CMK (cell line): ENCODE measurements at places on chromosomes 7 and 10.

DNA sequence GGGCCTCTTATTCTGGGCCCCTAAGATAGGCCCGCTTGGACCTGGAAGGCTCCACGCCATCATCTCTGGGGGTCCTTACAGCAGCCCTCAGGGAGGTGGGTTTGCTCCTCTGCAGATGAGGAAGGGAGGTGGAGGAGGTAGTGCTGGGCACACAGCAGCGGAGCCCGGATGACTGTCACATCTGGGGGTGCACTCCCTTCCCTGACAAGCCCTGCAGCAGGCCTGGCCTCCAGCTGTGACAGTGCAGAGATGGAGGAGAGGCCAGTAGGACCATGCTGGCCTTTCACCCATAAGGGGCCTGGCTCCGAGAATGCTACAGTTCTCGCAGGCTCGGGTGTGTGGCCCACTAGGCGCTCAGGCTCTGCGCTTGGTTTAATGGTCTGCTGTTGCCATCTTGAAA lies 9.2 kb downstream of the GDF2 start:
- DNase-seq = no peak

GRCh38 chr10:10498781-10499180 lies 518.9 kb upstream of the CELF2 start:
- no peak for DNase-seq

- DNase-seq = no peak
Observed at GRCh38 chr10:42962110-42962901, 114.6 kb upstream of the RET start.

DNA sequence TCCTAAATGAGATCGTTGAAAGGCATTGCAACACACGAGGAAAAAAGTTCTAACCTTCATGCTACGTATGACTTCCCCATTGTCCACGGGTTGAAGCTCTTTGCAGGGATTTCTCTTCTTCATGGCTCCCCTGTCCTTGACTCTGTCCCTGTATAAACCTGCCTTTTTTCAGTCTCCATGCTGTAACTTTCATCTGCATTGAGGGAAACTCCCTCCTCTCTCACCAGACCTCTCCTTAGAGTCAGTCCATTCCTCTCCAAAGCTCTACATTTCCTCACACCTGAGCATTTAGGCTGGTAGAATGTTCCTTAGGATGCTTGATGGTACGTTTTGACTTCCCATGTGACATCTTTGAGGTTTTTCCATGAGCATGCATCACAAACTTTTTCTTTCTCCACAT lies 134.2 kb upstream of the FAM171A1 start:
- DNase-seq = no peak

GRCh38 chr7:92763636-92764423 lies 72.5 kb downstream of the CDK6 start:
- no peak for DNase-seq

GRCh38 chr7:63046612-63047011 lies 952.0 kb upstream of the ZNF722 start:
- DNase-seq = no peak

DNA sequence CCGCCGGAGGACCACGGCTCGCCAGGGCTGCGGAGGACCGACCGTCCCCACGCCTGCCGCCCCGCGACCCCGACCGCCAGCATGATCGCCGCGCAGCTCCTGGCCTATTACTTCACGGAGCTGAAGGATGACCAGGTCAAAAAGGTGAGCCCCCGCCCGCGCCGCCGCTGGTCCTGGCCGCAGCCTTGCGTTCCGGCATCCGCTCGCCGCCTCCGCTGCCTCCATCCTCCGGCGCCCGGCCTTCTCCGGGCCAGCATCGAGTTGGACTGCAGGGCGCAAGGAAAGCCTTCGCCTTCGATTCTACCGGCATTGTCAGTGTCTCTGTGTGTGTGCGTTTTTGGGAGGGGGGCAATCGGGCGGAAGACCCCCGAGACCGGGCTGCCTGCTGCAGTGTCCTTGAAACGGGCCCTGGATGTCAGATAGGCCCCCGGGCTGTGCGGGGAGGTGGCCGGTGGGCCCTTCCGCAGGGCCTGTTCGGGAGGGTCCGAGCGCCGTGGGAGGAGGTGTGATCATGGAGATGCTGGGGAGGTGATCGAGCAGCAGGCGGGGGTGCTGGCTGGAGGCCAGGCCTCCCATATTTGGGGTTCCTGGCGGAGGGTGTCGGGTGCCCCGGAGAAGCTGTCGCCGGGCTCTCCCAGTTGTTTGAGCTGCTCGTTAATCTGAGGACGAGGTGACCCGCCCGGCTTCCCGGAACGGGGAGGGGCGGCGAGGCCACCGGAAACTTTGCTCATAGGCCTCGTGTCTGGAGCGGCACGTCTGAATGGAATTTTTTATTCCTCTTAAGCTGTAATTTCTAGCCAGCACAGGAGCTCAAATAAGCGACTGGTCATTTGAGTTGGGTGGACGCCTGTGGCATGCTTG lies 40.8 kb downstream of the HK1 start:
- no peak for DNase-seq

DNA sequence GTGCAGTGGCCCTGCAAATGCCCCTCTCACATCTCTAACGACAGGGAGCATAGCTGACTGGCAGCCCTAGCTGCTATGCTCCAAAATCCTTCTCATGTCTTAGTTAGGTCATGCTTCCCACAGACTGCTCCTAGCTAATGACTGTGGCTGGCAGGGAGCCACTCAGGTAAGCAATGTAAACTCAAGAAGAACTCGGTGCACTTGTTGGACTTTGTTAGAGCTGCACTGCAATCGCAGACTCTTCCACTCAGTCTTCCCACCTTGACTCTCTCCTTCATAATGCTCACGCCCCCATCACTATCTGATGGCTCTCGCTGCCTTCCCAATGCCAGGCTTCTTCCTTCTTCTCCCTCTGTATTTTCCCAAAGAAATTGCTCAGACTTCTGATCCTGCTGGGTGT lies 24.0 kb downstream of the OR9A2 start:
- DNase-seq = no peak

DNA sequence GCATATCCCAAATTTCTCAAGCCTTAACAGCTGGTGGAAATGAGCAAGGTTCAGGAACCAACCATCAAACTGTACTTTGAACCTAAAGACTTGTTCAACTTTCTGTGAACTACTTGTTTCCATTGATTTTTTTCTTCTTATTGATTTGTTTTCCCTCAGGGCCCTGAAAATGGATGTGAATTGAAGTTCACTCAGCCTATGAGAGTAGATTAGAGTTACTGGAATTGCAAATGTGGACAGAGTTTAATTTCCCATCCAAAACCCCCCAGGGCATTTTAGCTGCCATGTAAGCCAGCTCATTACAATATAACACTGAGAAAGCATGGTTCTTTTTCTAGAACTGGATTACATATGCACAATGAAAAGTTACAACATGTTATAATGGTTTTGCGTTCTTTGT lies 1105.7 kb downstream of the REEP3 start:
- DNase-seq = no peak

GRCh38 chr7:74405191-74405898 lies 48.4 kb upstream of the GTF2IRD1 start:
- DNase-seq = no peak
